ENCODE measurements at places on chromosomes 5 and 9. TPM values are rescaled to one million over a fixed set of nuclear protein-coding genes. Genes with fewer than 3 reads are reported as not detected.

AQP7 gene
- total RNA-seq, result 0.13 TPM

LVRN gene
- total RNA-seq, result 2.9 TPM

NNT gene
- 77.8 TPM for total RNA-seq

ADRB2 gene
- total RNA-seq, result 0.04 TPM

STC2 gene
- total RNA-seq, result 21.8 TPM

KCTD16 gene
- not detected for total RNA-seq

IFNK gene
- total RNA-seq, result not detected

GPR151 gene
- not detected for total RNA-seq

STPG3 gene
- total RNA-seq, result not detected

LIFR gene
- total RNA-seq, result 3.7 TPM

SPDL1 gene
- 33.5 TPM for total RNA-seq

PCDHB16 gene
- total RNA-seq, result not detected

Measured in K562 (cell line).